ENCODE measurements at places on chromosomes 2 and 18.

- DNase-seq: no peak
These were observed 166.3 kb downstream of the NRP2 start for GRCh38 chr2:205848601-205849000.

DNA sequence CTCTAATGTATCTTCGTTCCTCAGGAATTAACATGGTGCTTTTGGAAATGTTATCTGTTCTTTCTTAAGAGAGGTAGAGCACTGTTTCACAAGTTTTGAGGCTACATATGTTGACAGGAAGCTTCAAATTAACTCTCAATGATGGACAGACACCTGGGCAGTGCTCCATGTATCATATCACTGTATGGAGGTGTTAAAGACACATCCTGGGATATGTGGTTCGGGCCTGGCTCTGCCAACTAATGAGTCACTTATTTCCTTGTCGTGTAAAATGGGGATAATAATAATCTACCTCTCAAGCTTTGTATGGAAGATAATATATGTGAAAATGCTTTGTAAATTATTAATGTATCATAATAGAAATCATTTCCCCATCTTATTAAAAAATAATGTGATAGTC lies 90.2 kb downstream of the PARD3B start:
- DNase-seq: no peak

GRCh38 chr2:190678444-190679162 lies 29.7 kb downstream of the NAB1 start:
- DNase-seq: peak; percentile 12

GRCh38 chr2:25617948-25618646 lies 55.3 kb downstream of the DTNB start:
- no peak for DNase-seq

- DNase-seq: no peak
These were observed 346.3 kb downstream of the LRATD1 start for GRCh38 chr2:14978845-14979244.

GRCh38 chr2:188969651-188970050 lies 4.5 kb upstream of the COL3A1 start:
- DNase-seq: no peak

- DNase-seq: no peak
These were observed 1.4 kb downstream of the FZD5 start for GRCh38 chr2:207768168-207768865.

GRCh38 chr2:24771764-24772586 lies 21.2 kb downstream of the PTRHD1 start:
- no peak for DNase-seq
